ENCODE measurements at places on chromosomes 11 and 22. TPM values are rescaled to one million over a fixed set of nuclear protein-coding genes. Genes with fewer than 3 reads are reported as not detected.

Gene OR8D1
- not detected for total RNA-seq

Gene FXYD6
- total RNA-seq, result not detected

Gene GDPD4
- not detected for total RNA-seq

Gene CHRDL2
- not detected for total RNA-seq

Gene CCDC73
- total RNA-seq, result not detected

Gene PICALM
- 90.3 TPM for total RNA-seq

Gene CRYBB3
- total RNA-seq, result not detected

Gene NCF4
- not detected for total RNA-seq

GRCh38 chr11:107957109-107957588, 28.9 kb downstream of the RAB39A start:
- no peak for DNase-seq

DNA sequence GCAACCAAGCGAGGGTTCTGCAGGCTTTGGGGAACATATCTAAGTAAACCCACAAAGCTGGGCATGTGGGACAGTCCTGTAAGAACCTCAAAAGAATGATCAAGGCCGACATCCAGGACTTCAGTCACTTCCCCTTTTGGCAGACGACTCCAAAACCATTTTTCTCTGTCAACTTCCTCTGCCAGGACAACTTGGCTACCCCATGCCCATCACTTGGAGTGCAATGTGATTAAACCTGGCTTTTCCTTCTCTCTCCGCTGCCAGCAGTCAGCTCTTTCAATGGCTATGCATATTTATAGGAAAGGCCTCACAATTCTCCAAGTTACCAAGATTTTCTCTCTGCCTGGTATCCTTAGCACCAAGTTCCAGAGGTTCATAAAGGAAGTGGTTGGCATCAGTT, 78.9 kb downstream of the C11orf58 start:
- no peak for DNase-seq

DNA sequence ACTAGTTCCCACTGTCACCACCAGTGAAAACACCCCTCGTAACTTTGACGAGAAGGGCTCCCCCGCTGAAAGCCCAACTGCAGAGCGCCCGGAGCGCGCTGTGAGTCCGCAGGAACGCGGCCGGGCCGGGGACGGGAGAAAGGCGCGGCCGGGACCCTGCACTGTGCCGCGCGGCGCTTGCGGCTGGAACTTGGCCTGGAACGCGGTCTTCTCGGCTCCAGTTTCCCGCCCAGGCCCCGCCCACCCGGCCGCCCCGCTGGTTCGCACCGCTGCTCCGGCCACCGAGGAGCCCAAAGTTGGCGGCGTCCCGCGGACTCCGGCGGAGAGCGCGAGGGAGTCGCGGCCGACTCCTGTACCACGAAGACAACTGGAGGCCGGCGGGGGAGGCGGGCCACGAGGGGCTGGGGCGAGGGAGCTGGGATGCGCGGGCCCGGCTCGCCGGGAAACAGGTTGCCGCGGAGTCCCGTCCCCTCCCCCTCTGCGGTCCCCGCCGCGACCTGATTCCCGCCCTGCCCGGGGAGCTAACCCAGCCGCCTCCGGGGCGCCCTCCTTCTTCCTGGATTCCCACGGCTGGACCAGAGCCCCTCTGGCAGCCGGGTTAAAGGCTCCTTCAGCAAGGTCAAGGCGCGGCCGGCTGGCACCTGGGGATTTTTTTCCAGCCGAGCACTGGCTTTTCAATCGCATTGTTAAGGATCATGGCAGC, 3.4 kb downstream of the TENM4 start:
- peak; percentile 9 for DNase-seq

DNA sequence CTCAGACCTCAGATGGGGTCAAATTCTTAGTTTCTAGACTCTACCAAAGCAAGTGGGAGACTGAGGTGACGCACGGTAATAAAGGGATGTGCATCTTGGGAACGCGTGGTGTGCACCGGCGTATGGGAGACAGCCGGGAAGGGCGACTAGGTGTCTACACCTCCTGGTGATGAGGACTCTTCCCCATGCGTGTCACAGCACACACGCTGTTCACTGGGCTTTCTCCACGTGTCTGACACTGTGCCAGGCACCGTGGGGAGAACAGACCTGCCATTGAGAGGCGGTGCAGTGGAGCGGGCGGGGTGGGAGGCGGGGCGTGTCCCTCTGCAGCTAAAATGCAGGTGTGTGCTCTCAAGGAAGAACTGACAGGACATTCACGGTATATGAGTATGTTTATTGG, 5.3 kb downstream of the FXYD6 start:
- no peak for DNase-seq

DNA sequence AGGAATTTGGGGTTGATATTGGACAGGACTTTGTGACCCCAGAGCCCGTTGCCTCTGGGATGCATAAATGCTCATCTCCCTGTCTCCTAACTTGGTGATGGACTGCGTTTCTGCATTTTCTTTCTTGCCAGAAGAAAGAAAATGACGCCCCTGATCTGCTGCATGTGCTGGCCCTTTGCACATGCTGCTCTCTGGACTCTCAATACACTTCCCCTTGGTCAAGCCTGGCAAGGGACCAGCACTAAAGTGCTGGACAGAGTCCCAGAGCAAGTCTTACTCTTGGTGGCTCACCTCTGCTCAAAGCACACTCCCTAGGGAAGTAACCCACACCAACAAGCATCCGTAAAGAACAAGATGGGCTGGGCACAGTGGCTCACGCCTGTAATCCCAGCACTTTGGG, 40.7 kb downstream of the MYH9 start:
- DNase-seq, result no peak

DNA sequence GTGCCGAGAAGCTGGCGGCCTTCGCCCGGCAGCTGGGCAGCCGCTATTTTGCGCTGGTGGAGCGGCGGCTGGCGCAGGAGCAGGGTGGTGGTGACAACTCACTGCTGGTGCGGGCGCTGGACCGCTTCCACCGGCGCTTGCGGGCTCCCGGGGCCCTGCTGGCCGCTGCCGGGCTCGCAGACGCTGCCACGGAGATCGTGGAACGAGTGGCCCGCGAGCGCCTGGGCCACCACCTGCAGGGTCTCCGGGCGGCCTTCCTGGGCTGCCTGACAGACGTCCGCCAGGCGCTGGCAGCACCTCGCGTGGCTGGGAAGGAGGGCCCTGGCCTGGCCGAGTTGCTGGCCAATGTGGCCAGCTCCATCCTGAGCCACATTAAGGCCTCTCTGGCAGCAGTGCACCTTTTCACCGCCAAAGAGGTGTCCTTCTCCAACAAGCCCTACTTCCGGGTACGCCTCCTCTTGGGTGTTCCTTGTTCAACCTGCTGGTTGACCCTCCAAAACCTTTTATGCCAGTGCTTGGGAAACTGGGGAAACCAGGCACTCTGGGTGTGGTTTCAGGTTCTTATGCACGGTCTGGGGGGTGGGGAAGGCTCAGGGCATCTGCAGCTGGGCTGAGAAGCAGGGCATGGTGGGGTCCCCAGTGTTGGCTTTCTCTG, 3.1 kb upstream of the TM7SF2 start:
- DNase-seq, result no peak

GRCh38 chr22:46031066-46031465, 54.1 kb upstream of the WNT7B start:
- DNase-seq, result no peak

DNA sequence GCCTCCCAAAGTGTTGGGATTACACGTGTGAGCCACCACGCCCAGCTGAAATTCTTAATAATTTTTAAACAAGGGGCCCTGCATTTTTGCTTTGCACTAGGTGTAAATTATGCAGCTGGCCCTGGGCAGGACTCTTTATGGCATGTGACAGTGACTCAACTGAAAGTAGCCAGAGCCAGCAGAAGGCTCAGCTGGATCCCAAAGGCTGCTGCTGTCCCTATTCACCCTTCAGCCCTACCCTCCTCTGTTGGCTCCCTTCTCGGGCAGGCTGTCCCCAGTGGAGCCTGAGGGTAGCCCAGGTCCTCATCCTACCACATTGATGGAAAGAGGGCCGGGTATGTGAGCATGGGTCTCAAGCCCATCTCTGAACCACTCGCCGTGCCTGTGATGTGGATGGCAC, 45.6 kb downstream of the CD82 start:
- no peak for DNase-seq

- no peak for DNase-seq
These were observed 872.0 kb downstream of the BRD1 start for GRCh38 chr22:48955351-48956311.

DNA sequence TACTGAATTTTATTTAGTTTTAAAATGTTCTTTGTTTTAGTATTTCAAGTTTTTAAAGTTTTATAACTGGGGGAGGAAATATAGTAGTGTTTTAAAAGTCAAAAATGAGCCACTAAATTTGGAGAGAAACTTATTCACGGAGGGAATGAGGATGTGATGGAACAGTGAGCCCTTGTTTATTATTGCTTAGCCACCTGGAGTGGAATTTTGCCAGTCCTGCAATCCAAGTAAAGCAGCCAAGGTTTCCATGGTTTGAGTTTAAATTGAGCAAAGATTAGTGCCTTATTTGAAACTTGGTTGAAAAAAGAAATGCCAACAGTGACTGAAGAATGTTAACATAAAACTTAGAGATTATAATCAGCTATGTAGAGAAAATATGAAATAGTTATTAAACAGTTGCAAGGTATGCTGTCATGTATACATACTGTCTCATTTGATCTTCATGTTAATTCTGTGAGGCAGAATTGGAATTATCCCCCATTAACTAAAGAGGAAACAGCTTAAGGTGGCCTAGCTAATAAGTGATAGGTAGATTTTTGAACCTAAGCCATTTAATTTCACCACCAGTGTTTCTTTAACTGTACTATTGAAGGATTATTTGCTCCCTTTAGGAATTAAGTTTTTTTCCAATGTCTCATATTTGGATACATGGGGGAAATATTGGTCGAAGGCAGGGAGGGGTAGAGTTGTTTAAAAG, 36.4 kb downstream of the SWAP70 start:
- DNase-seq, result no peak

DNA sequence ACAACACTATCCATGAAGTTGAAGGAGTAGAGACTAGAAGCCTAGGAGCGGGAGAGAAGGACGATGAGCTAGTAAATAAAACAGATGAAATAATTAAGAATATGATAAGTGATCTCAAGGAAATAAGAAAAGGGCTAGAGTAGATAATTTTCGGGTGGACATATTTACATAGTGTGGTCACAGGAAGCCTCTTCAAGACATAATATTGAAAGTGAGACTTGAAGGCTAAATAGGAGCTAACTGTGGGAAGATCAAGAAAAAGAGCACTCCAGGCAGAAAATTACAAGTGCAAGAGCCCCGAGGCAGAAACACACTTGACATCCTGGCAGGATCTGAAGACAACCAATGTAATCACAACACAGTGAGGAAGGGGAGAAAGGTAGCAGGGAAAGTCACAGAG, 11.9 kb upstream of the PPFIBP2 start:
- DNase-seq, result no peak

GRCh38 chr11:69296890-69297786, 3.2 kb downstream of the MYEOV start:
- peak; percentile 91 for DNase-seq

GRCh38 chr11:117931971-117932370, 2.8 kb upstream of the TMPRSS13 start:
- no peak for DNase-seq

DNA sequence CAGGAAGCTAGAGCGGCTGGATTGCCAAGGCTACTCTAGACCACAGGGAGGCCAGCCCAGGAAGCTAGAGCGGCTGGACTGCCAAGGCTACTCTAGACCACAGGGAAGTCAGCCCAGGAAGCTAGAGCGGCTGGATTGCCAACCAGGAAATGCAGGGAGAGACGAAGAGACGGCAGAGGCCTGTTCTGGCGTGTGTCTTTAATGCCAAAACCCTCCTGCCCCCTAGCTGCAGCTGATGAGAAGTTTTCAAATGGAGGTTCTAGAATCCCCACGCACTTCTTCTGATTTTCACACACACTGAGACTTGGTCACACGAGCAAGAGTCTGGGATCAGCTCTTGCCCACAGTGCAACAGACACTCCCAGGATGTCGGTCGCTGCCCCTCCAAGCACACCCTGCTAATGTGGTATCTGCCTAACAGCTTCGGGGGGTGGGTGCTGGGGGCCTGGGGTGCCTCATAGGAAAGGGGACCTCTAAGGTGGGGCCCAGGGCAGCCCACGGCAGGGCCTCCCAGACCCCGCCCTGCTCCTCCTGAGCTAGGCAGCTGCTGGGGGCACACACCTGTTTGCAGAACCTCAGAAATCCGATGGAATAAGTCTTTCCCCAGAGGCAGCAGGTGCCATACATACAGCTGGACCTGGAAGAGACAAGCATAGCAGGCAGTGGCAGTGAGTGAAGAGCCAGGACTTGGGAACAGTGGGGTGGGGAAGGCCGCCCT, 28.5 kb downstream of the MAFF start:
- no peak for DNase-seq

DNA sequence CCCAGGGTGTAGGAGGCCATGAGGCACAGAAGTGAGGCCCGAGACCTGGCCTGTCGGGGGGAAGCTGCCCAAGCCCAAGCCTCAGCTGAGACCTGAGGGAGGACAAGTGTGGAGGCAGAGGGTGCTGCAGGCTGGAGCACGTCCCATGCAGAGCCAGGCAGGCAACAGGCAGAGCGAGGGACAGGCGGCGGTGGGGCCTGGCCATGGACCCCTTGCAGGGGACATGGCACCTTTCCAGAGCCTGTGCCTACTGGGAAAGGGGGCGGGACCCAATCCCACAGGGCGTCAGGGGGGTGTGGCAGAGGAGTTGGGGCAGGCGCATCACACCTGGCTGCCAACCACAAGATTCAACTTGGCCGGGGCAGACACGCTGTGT, 4.3 kb downstream of the TNNI2 start:
- DNase-seq, result no peak

DNA sequence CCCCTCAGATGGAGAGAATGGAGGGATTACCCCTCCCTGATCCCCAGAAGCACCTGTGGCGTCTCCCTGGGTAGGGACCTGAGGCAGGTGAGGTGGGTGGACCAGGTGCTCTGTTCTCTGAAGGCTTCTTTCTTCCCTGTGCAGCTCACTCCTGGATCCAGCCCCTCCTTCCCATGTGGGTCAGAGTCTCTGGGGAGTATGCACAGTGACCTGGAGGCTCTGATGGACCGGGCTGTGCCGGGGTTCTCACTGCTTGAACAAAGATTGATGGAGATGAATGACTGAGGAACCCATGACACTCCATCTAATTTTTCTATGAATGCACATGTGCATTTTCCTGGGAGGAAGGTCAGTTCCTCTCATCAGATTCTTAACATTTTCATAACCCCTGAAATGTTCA, 78.6 kb upstream of the SHANK2 start:
- no peak for DNase-seq

GRCh38 chr11:11864803-11865202, 23.0 kb downstream of the USP47 start:
- no peak for DNase-seq

DNA sequence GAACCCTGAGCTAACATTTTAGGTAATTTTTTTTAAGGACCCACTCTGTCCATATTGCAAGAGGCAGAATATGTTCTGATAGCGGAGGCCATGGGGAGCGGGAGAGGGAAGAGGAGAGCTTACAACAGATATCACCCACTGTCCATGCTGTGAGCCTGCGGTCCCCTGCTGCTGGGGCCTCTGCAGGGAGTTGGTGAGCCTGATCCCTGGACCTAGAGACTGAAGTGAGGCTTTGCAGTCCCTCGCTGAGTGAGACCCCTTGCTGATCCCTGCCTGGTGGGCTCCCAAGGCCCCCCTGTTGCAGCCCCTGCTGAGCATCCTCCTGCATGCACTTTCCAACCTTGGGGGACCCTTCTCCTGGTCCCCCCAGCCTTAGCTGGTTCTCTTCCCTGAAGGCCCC, 12.5 kb downstream of the MIF start:
- no peak for DNase-seq

All from NCI-H460 (cell line).